ENCODE measurements at places on chromosomes 11 and 22.

GRCh38 chr11:67281552-67282150 lies 7.5 kb upstream of the ANKRD13D start:
- DNase-seq: no peak

- DNase-seq: no peak
These were observed 115.9 kb upstream of the SLC22A12 start for GRCh38 chr11:64475145-64475544.

- DNase-seq: no peak
These were observed 1032.8 kb downstream of the BRD1 start for GRCh38 chr22:48794906-48795305.

DNA sequence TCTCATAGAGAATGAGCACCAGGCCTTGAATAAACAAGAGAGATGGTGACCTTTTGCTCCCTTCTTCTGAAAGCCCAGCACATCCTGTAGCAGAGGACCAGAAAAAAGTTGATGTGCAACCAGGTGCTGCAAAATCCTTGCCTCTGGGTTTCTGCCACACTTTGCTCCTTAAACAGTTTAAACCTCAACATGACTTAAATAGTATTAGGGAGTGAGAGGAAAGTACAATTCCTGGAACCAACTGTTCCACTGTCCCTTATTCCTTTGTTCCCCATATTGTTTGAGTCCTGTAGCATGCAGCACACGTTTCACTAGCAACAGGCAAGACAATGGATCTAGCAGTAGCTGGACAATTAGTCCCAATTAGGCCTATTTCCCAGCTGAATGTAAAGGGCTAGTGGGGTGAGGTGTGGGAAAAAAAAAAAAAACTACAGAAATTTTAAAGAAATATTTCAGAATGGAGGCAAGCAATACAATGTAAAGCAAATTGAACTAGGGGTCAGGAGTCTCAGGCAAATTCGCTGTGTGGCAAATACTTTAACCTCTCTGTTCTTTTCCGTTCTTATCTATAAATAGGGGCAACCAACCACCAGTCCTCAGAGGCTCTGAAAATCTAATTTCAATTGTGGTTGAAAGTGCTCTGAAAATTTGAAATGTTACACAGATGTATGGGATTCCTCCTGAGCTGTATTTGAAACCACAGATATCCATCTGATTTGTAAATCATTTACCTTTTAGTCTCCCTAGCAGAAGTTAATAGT lies 6.6 kb downstream of the MPPED2 start:
- no peak for DNase-seq
